A549 (cell line): ENCODE measurements at places on chromosomes 5 and 9.

- DNase-seq = no peak
Measured at GRCh38 chr5:42812620-42813019, 928 bp upstream of the SELENOP start.

DNA sequence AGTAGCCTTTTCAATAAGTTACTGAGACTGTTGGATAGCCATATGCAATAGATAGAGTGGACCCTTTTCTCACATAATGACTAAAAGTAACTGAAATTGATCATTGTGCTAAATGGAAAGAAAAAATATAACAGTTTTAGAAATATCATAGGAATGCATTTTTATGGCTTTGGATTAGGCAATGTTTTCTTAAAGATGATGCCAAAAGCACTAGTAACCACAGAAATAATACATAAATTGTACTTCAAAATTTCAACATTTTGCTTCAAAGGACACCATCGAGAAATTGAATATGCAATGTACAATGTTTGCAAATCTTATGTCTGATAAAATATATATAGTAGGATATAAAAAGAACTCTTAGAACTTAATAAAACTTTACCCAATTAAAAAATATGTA is 1267.5 kb upstream of the CDH9 start:
- no peak for DNase-seq

GRCh38 chr5:78108564-78108963 is 185.9 kb downstream of the AP3B1 start:
- DNase-seq = no peak

DNA sequence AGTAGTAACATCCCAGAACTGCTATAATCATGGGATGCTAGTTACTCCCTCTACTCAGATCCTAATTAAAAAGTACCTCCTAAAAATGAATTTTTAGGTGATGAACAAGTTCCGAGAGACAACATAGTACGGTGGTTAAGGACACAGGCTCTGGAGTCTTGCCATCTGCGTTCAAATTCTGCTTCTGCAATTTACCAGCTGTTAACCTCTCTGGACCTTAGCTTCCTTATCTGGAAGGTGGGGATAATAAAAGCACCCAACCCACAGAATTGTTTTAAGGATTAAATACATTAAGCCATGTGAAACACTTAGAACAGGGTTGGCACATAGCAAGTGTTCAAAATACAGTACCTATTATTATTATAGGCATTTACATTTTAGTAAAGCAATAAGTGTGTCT is 77.5 kb upstream of the XPA start:
- DNase-seq = no peak

DNA sequence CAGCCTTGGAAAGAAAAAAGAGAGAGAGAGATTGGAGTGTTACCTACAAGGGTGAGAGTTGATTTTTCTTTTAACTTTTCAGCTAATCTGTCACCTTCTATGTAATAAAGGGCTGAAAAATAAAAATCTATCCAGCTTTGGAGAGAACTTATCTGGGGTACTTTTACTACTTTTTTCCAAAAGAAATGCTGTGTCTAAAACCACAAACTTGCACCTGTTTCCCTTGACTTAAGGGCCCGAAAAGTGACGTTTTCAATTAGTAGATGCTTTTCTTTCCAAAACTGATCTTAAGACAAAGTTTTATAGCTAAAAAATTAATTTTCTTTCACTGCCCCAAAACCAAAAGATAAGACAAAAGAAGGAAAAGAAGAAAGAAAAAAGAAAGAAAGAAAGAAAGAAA is 48.8 kb downstream of the SMIM23 start:
- DNase-seq = no peak
